ENCODE measurements at places on chromosomes 3 and 15. TPM values are rescaled to one million over a fixed set of nuclear protein-coding genes. Genes with fewer than 3 reads are reported as not detected.

PP2D1 gene
- not detected for total RNA-seq

POLQ gene
- 22.2 TPM for total RNA-seq

HRG gene
- total RNA-seq: not detected

CCR1 gene
- total RNA-seq: not detected

ADGRG7 gene
- total RNA-seq: not detected

GRAMD1C gene
- total RNA-seq: 2.8 TPM

ZNF280D gene
- 7.4 TPM for total RNA-seq

MYO5C gene
- total RNA-seq: 16.7 TPM

REC114 gene
- total RNA-seq: not detected

FYTTD1 gene
- total RNA-seq: 85.4 TPM

All from PC-3 (cell line).